ENCODE measurements at places on chromosomes 5 and 9.
A peak's percentile ranks its signal among the peaks of the same experiment; 100 is the strongest.

DNA sequence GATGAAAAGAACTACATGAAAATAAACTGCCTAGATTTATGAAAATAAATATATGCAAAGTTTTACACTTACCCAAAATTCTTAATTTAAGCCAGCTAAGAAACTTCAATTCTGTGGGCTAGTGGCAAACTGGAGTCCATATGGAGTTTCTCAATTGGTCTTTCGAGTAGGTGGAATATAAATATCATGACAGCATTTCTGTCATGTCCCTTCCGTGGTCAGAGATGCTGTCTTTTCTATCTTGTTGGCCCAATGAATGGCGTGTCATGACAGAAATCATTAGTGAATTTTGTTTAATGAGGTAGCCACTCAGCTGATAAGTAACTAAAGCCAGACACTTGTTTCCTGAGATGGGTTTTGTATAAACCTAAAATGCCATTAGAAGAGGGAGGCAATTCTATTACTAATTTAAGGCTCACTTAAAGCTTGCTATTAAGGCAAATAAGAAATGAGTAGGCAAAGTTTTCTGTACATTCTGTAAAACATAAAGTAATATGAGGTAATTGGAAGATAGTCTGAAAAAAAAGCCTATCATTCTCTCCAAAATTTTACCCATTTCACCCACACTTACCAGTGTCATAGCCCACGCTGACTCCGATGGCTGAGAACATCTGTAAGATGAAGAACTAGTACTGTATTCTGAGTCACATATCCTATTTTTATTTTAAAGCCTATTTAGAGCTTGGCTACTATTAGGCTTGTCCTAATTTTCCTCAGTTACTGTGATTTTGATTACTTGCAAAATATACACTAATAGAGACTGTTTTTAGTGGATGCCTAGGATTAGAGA, 419.3 kb upstream of the MEF2C start:
- DNase-seq: no peak

GRCh38 chr9:125380406-125380805, 118.8 kb downstream of the GAPVD1 start:
- no peak for DNase-seq

DNA sequence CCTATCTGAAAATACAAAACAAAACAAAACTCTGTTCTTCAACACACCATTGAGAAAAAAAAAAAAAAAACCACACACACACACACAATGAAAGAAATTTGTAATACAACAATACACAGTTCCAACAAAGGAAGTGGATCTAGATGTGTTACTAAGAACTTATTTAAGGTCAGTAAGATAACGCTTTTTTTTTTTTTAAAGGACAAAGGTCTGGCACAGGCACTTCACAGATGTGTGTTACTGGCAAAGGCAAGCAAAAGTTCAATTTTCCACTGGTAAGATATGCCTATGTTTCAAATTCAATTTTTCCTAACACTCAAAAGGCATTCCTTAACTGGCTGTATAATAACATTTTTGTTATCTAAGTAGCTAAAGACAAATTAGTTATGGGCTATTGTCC, 3.6 kb downstream of the RFK start:
- no peak for DNase-seq

DNA sequence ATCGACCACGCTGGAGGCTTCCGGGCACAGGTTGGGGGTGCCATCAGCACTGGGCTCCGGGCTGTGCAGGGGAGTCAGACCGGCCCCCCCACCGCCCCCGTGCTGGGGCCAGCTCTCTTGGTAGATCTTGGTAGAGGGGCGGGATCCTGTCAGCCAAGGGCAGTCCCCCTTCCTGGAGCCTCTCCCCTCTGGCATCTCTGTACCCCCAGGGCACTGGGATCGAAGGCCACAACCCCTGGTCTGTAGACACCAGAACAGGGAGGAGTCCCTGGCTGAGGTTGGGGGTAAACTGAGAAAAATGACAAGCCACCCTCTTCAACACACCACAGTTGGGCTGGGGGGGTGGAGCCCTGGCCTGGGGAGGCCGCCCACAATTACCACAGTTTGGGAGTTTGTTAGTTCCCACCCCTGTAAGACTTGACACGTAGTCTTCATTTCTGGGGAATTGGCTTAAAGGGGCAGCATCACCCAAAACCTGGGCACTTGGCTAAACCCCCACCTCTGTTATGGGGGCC, 882 bp downstream of the CERCAM start:
- no peak for DNase-seq

GRCh38 chr5:3417376-3417943, 178.2 kb upstream of the IRX1 start:
- no peak for DNase-seq

DNA sequence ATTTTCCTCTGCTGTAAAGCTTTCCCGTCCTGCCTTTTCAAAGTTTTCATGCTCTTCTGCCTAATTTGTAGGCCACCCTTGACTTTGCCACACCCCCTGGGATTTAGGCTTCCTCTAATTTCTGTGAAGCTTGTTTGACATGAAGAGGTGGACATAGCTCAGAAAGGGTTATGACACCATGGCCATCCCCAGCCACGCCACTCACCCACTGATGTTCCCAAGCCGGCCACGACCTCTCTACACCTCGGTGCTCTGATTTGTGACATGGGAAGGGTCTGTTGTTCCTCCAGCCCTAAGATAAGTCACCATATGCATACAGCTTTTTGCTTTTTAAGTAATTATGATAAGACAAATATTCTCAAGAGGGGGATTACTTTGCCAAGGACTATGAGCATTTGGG, 139.5 kb downstream of the BARX1 start:
- DNase-seq: no peak

DNA sequence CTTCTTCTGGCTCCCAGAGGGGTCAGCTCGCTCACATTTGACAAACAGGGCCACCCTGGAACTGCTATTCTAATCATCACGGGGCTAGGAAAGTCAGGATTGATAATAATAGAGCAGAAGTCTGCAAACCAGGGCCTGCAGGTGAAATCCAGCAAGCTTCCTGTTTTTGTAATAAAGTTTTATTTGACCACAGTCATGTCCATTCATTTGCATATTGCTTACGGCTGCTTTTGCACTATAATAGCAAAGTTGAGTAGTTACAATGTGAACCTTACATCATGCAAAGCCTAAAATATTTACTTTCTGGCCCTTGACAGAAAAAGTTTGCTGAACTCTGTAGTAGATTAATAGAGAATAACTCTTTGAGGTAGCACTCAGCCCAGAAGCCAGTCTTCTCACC, 63.2 kb upstream of the CTXN3 start:
- no peak for DNase-seq

DNA sequence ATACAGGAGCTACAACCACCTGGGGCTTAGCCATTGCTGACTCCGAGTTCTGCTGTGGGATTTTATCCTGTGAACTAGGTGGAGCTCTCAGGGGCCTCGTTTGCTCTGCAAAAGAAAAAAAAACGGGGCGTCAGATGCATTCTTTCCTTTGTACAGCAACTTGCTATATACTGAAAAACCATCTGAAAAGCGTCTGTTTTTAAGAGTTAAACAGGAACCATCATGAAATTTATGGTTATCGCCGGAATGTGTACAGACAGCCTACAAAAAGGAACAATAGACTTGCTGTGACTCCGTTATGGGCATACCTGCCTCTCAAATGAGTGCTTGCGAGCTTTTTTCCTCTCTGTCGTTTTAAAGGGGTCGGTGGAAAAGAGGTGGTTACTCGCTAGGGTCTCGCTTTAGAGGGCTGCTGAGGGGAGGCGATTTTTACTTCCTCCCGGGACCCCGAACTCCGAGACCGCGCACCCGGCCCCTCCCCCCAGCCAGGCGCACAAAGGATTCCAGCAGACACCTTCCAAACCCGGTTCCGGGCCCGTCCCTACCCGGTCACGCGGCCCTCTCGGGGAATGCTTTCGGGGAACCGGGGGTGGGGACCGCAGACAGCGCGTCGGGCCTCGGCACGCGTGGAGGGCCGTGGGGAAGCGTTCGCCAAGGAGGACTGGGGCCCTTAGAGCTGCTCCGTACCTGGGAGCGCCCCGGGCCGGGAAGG, 826 bp downstream of the PAIP1 start:
- peak; percentile 30 for DNase-seq

- DNase-seq: no peak
Measured at GRCh38 chr5:2303431-2304100, 420.8 kb upstream of the IRX4 start.

DNA sequence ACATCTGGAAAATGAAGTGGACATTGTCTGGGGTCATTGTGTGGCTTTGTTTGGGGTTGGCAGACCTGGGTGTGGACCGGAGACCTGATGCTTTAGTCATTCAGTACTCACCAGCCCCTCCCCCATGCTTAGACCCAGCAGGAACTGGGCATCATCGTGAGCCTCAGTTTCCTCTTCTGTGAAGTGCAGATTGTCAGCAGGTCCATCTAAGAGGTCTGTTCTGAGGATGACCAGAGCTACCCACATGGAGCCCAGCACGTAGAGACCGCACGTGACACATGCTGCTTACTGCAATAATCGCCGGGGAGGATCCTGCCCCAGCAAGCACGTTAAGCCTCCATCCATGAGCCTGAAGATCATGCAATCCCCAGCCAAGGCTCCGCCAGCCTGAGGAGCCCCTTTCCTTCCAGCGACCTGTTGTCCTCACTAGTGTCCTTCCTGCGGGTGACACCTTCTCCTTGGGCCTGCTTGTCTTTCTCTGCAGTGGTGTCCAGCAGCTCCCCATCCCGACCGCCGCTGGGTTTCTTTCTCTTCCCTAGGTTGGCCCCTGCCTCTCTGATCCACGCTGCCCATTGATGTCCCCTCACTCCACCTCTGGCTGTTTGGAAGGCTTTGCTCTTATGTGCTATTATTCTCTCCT, 26.7 kb upstream of the IRX4 start:
- no peak for DNase-seq

GRCh38 chr9:98081477-98082219, 25.1 kb downstream of the NANS start:
- no peak for DNase-seq

DNA sequence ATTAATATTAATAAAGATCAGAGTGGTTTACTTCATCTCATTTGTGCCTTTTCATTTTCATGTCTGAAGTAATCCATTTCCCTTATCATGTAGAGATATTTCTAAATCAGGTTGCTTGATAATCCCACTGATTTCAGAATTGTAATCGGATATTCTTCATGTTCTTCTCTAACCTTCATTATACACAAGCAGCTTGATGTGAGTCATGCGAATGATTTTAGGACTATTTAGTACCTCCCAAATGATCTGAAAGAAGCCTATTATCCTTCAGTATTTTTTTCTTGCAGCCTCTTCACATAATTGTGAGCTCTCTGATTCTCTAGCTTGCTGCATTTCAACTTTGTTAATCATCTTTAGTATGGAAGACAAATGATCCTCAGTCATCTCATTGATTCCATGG, 182.0 kb downstream of the GIN1 start:
- DNase-seq: no peak

GRCh38 chr5:2191972-2192371, 309.2 kb upstream of the IRX4 start:
- no peak for DNase-seq

- DNase-seq: no peak
Measured at GRCh38 chr9:30757723-30758122, 1626.7 kb upstream of the ACO1 start.

- DNase-seq: no peak
Measured at GRCh38 chr9:114046237-114046755, 31.8 kb downstream of the AMBP start.

DNA sequence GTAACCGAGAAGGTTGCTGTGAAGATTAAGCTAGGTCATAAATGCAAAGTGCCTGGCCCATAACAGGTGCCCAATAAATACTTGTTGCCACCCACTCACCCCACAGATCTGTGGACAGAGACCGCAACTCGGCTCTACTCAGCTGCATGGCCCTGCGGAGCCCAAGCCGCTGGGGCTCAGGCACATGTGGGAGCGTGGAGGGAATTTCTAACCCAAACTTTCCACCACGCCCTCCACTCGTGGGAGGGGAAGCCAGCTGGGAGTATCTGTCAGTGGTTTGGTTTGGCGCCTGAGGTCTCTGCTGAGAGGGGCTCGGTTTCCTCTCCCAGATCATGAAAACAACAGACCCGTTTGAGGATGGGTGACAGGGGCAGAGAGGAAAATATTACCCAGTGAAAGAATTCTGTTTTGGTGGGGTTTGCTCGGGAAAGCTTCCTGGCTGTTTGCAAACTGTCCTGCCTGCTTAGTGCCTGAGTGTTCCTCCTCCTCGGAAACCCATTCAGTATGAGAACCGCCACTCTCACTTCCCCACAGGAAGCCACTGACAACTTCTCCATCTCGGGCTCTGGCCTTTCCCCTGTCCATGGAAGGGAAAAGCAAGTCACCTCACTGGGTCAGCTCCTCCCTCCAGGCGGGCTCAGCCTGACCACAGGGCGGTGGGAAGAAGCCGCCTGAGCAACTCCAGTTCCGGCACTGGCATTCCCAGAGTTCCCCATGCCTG, 60.1 kb downstream of the RGS3 start:
- DNase-seq: peak; percentile 58

GRCh38 chr5:77806213-77806843, 30.2 kb upstream of the TBCA start:
- DNase-seq: no peak

- peak; percentile 38 for DNase-seq
Measured at GRCh38 chr9:92140074-92140753, 25.0 kb upstream of the SPTLC1 start.

DNA sequence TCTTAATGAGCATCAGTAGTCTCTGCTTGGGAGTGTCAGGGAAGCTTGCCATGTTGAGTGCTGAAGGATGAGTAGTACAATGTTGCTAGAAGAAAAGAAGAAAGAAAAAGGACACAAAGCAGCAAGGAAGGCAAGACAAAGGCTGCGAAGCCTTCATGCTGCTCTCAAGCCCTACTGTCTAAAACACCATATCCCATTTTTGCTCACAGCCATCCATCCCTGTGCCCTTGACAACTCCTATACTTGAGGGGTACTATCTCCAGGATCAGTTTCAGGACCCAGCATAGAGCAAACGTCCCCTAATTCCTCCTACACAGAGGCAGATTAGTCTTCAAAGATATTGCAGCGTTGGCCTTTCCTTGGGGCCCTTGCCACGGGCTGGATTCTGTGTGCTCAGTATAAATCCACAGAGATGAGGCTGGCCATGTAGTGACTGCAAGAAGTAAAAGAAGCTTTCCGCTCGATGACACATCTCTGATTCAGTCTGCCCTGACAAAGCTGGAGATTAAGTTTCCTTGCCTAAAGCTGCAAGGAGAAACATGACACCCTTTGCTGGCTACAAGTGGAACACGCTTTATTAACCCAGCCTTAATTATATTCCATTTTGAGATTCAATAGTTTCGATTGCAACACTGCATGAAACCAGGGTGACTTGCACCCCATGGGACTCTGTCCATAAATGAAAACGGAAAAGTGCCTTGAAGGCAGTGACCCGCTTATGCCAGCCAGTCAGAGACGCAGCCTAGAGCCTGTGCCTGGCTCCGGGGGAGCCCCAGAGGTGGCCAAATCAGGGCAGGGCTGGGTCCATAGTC, 304.6 kb downstream of the ACTL7B start:
- no peak for DNase-seq

Data from pons (tissue), 1 donor.